ENCODE measurements at places on chromosomes 12 and 14.

DNA sequence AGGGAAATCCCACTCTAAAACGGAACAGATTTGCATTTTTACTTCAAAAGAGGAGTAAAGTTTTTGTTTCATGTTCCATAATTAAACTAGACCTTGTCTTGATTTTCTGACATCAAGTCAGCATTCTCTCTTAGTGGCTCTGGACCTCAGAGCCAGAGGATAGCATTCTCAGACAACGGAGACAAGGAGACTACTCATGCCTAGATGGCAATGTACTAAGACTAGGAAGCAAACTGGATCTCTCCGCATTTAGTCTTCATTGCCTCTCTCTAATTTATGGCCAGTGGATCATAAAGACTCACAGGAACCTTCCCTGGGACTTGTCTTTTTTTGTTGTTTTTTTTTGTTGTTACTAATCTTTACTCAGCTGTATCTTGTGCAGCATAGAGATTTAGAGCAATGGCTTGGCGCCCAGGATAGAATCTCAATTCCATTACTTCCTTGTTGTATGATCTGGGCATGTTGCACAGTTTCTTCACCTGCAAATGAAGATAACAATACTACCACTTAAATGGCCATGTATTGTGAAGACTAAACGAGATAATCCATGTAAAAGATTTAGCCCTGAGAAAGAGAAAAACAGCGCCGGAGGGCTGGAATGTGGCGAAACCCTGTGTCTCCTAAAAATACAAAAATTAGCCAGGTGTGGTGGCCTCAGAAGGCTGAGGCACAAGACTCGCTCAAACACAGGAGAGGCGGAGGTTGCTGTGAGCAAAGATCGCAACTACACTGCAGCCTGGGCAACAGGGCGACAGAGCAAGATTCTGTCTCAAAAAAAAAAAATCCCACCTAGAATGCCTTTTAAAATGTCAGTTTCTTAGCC, 4.0 kb upstream of the GEMIN2 start:
- DNase-seq, result no peak

DNA sequence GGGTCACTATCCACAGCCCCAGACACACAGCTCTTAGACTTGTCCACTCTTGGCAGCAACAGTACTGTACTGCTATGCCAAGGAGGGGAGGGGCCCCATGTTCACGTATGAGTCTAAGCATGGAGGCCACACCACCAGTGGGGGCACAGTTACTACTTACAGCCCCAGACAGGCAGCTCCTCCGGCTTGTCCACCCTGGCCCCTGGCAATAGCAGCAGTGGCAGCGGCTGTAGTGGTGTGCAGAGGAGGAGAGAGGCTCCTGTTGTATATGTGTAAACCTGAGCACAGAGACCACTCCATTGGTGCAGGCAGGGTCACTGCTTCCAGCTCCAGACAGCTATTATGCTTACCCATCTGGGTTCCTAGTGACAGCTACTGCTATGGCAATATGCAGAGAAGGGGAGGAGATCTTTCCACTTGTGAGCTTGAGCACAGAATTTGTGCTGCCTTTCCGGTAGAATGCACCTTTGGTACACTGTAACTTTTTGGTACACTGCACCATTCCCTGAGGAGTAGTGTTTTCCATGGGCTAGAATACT, 113.2 kb downstream of the RAD51B start:
- no peak for DNase-seq

DNA sequence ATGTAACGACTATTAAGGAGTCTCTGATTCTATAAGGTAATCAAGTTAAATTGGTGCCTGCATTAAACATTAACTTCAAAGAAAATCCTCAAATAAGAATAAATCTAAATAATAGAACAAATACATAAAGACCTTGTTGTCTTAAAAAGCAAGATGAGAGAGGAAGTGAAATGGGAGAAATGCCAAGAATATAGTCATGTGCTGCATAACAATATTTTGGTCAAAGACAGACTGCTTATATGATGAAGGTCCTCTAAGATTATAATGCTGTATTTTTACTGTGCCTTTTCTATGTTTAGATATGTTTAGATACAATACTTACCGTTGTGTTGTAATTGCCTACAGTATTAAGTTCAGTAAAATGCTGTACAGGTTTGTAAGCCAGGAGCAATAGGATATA, 213.6 kb downstream of the C12orf42 start:
- DNase-seq, result no peak

DNA sequence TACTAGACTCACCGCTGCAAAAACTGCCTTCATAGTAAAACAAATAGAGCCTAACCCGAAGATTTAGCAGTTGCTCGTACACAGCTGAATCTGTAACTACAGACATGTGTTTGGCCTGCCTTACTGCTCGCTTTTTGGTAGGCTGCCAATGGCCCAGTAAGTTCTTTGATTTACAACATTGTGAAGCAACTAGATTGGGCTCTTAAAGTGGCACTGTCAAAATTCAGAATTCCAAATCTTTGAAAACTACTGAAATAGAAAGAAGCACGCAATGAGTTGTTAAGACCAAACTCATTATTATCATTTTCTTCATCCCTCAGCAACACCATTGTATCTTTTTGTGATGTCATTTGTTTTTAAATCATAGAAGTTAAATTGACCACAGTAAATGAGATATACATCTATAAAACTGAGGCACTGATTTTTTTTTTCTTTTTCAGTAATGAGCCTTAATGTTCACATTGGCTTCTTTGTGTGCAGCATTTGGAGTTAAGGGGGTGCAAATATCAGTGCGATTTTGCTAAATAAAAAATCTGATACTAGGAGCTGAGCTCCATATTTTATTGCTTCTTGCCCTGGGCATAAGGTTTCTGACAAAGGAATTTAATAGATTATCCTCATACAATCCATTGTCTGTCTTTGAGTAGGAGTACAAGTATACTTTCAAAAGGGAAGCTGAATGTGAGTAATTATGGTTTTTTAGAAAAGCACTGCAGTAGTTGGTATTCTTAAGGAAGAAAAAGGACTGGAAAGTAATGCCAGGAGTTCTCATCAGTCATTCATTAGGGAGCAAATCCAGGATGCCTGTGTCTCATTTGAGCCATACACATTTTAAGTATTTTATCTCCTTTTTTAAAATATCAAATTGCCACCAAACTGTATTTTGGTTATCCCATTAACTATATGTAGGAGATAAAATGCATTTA, 138.5 kb downstream of the KICS2 start:
- no peak for DNase-seq

DNA sequence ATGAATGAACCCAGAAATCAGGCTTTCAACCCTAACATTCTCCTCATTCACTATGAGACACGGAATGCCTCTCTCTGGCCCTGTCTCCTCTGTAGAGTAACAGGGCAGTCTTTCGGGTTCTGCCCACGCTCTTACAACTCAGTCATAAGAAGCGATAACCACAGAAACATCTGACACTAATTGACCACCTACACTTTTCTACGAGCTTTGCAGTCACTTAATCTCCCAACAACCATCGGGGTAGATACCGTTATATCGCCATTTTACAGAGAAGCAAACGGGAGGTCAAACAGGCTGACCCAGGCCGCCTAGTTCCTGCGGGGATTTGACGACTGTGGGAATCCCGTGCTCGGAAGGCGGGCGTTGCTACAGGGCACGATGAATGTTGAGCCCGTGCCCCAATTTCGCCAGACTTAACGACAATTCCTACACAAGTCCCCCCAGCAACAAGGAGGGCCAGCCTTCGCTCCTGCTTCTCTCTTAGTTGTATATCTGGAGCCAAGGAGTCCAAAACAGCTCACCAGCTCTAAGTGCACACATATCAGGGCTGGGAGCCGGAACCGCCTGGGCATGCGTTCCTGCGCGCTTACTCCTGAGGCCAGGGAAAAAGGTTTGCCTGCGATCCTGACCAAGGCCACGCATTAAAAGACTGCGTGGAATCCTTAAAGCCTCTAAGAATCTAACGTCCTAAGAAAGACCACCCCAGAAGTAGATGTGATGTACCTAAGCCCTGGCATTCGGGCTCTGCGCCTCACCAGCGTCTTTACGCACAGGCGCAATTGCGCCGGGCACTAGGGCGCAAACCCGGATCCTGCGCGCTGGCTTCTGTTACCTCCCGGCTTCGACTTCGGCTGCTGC, 38.7 kb upstream of the TBX5 start:
- peak; percentile 28 for DNase-seq

- DNase-seq, result no peak
Observed at GRCh38 chr12:106342397-106343213, 14.9 kb upstream of the POLR3B start.

- no peak for DNase-seq
Observed at GRCh38 chr14:21264025-21264801, 5.0 kb downstream of the HNRNPC start.
